Neural crest cell (in vitro differentiated cells): ENCODE measurements at places on chromosomes 3 and 15.

GRCh38 chr3:125271127-125271526 lies 58.6 kb upstream of the SLC12A8 start:
- no peak overlapping the region for H3K27ac ChIP-seq
- DNase-seq, result no peak
- H3K27me3 ChIP-seq, result no peaks in the 10 kb centered on the region

DNA sequence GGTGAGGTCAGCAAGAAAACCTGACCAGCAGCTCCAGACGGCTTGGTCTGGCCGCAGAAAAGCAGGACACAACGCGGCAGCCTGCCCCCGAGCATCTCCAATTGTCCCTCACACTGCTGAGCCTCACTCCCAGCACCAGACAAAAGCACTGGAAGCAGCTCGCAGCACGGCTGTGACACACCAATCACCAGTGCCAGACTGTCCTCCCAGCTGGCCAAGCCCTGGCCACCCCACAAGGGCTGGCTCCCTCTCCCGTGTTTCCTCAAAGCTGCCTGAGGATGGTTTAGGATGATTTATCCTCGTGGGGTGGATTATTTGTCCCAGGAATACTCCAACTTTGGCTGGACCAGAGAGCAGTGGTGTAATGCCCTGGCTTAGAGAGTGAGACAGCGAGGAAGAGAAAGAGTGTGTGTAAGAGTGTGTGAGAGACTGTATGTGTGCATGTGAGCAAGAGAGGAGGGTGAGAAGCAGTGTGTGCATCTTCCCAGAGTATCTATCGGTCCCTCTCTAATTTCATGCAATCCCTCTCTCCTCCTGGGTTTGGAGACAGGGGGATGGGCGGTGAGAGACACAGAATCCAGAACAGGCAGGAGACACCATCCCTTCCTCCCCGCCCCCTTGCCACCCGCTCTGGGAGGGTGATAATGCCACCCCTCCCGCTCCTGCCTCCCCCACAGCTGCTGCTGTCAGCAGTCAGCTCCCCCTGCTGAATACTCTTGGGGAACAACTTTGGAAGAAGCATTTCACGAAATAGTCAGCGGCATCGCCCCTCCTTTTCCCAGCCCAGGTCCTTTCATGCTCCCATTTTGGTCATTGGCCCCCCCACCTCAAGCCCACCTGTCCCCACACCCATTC lies 34.2 kb downstream of the SEMA5B start:
- H3K4me1 ChIP-seq, result peaks cover 62% of the 10 kb centered on the region
- no peaks in the 10 kb centered on the region for H3K36me3 ChIP-seq
- H3K27me3 ChIP-seq, result no peaks in the 10 kb centered on the region
- no peak overlapping the region for H3K4me3 ChIP-seq
- H3K27ac ChIP-seq, result peak overlapping the region; percentile 79

GRCh38 chr15:56582785-56583184 lies 117.8 kb upstream of the MNS1 start:
- H3K27ac ChIP-seq, result no peak overlapping the region
- no peak overlapping the region for H3K4me3 ChIP-seq
- peaks cover 7% of the 10 kb centered on the region for H3K36me3 ChIP-seq

DNA sequence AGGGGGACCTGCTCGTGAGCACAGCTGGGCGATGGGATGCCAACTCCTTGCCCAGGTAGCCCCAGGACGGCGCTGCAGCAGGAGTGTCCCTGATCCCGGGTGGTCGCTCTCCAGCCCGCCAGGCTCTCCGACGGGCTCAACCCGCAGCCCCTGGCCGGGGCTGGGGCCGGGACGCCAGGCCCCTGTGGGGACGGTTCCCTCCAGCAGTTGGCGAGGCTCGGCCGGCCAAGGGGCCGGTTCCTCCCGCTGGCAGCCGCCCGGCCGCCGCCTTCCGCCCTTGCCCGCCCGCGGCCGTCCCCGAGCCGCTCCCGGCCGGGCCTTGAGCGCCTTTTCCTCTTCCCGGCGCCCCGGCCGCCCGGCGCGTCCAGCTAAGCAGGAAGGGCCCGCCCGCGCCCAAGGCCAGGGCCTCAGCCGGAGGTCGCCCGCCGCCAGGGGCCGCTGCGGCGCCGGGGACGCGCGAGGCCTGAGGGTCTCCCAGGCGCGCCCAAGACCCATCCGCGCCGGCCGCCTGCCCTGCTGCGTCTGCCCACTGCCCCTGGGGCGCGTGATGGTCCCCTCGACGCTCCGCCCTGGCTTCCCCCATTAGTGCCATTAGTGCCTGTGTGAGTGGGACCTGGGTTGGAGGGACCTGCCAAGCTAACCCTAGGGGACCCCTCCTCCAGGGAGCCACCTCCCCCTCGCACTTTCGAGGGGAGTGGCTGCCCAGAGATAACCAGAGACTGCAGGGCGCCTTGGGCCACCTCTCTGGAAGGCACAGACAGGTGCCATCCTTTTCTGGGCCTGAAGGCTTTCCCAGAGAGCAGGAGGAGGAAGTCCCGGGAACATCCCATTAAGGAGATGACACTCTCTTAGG lies 106.4 kb downstream of the FBLN2 start:
- peaks cover 35% of the 10 kb centered on the region for H3K4me1 ChIP-seq
- H3K36me3 ChIP-seq, result no peaks in the 10 kb centered on the region
- peak; percentile 84 for DNase-seq
- H3K4me3 ChIP-seq, result no peak overlapping the region
- H3K27me3 ChIP-seq, result peaks cover 31% of the 10 kb centered on the region

GRCh38 chr3:195185583-195185982 lies 85.4 kb downstream of the XXYLT1 start:
- H3K4me1 ChIP-seq, result peaks cover 78% of the 10 kb centered on the region
- H3K36me3 ChIP-seq, result peaks cover 8% of the 10 kb centered on the region
- no peak overlapping the region for H3K27ac ChIP-seq
- H3K27me3 ChIP-seq, result no peaks in the 10 kb centered on the region
- DNase-seq, result no peak
- no peak overlapping the region for H3K4me3 ChIP-seq

GRCh38 chr3:17544632-17545031 lies 197.8 kb downstream of the TBC1D5 start:
- H3K4me1 ChIP-seq, result no peaks in the 10 kb centered on the region
- H3K36me3 ChIP-seq, result peaks cover 10% of the 10 kb centered on the region
- DNase-seq, result no peak
- H3K4me3 ChIP-seq, result no peak overlapping the region

GRCh38 chr3:136856665-136857064 lies 5.3 kb upstream of the NCK1 start:
- no peaks in the 10 kb centered on the region for H3K27me3 ChIP-seq
- H3K4me3 ChIP-seq, result no peak overlapping the region
- H3K36me3 ChIP-seq, result peaks cover 23% of the 10 kb centered on the region
- H3K27ac ChIP-seq, result no peak overlapping the region
- no peak for DNase-seq

GRCh38 chr15:71448688-71449114 lies 333.4 kb downstream of the THSD4 start:
- no peak overlapping the region for H3K27ac ChIP-seq
- peaks cover 5% of the 10 kb centered on the region for H3K4me1 ChIP-seq
- H3K27me3 ChIP-seq, result peaks cover 34% of the 10 kb centered on the region
- no peaks in the 10 kb centered on the region for H3K36me3 ChIP-seq
- H3K4me3 ChIP-seq, result no peak overlapping the region
- peak; percentile 67 for DNase-seq

DNA sequence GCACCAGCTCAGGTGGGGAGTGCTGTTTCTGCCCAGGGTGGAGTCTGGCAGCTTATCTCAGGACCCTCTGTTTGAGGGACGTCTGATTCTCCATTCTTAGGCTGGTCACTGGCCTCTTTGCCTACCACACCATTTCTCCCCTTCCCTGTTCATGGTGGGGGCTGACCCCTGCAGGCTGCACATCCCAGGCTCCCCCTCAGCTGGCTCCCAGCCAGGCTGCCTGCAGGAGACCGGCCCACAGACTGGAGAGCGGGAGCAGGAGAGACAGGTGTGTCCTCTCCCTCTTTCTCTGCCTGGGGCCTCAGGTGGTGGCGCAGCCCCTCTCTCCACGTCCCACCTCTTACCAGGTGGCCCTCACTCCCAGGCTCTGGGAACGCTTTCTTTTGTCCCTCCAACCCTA lies 60.8 kb downstream of the RAB11A start:
- DNase-seq, result no peak
- no peak overlapping the region for H3K27ac ChIP-seq
- H3K36me3 ChIP-seq, result no peaks in the 10 kb centered on the region
- no peaks in the 10 kb centered on the region for H3K27me3 ChIP-seq
- no peak overlapping the region for H3K4me3 ChIP-seq
